ENCODE measurements at places on chromosomes 1 and 21.

GRCh38 chr1:43610339-43610738, 39.6 kb upstream of the KDM4A start:
- no peak for DNase-seq

- no peak for DNase-seq
Observed at GRCh38 chr1:167510244-167510643, 8.1 kb downstream of the CD247 start.

GRCh38 chr1:244901400-244902015, 37.2 kb upstream of the HNRNPU start:
- DNase-seq = no peak

DNA sequence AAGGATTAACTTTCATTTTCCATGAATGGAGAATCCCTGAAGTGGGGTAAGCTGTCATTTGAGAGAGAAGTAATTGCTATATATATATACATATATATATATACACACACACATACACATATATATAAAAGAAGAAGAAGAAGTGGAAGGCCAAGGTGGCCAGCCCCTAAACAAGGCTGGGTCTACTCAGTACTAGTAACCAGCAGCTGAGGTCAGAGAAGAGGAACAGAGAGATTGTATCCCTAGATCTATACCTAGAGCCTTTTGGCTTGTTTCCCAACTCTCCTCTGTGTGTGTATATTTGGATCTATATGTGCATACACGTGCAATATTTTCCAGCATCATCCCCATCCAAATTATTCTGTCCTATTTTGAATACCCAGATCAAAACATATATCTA, 5.2 kb downstream of the TNFSF4 start:
- DNase-seq = no peak

- no peak for DNase-seq
Observed at GRCh38 chr1:186497651-186498050, 36.7 kb upstream of the PDC start.

- no peak for DNase-seq
Observed at GRCh38 chr1:14061722-14062121, 361.7 kb downstream of the PRDM2 start.

GRCh38 chr1:67838180-67838910, 5.1 kb upstream of the GNG12 start:
- no peak for DNase-seq

DNA sequence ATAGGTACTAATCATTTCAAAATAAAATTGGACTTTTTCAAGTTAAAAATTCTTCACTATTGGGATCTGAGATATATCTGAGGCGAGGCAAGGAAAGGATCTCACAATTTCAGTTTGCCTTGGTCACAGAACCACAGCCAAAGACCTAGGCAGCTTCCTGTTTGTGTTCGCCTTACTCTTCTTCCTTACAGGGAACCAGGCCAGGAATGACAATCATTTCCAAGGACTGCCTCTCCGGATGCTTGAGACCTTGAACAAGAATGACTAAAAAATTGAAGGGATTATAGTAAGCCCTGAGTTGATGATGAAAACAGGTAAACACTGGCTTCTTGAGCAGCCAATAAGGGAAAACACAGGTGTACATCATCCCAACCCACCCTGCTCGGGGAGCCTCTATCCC, 35.2 kb upstream of the SERBP1 start:
- no peak for DNase-seq

DNA sequence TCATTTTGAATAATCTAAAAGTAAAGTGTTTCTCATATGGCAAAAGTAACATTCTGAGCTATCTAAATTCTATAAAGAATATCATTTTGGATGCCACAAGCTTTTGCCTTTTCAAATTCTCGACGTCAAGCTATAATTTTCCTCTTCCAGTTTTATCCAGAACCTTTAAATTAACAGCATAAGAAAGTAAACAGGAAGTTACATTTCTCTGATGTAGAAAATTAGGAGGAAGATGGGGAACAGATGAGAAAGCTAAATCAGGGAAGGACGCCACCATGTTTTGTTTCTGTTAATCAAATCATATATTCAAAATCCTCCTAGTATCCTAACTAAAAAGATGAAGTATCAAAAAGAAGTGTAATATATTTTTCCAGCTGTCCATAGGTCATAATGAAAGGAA, 8.8 kb upstream of the CAMSAP2 start:
- DNase-seq = no peak

DNA sequence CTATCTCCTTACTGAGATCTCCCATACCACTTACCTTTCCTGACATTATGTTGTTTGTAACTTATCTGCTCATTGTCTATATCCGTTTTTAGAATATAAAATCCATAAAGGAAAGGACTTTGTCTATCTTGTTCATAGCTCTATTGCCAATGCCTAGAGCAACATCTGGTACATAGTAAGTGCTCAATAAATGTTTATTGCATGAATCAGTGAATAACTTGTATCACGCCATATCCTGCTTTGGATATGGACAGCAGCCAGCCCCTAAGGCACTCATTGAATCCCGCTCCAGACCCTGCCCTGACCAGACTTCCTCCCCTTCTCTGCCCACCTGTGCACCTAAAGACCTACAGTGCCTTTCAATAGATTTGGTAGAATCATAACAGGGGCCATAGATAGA, 298.1 kb upstream of the PLXNA2 start:
- DNase-seq = no peak

Measured in Right ventricle myocardium inferior (tissue), 1 donor.